Nephron progenitor cell (in vitro differentiated cells): ENCODE measurements at places on chromosomes 2 and 18.

- no peak for DNase-seq
These were observed 20.1 kb downstream of the WDR33 start for GRCh38 chr2:127790694-127791529.

DNA sequence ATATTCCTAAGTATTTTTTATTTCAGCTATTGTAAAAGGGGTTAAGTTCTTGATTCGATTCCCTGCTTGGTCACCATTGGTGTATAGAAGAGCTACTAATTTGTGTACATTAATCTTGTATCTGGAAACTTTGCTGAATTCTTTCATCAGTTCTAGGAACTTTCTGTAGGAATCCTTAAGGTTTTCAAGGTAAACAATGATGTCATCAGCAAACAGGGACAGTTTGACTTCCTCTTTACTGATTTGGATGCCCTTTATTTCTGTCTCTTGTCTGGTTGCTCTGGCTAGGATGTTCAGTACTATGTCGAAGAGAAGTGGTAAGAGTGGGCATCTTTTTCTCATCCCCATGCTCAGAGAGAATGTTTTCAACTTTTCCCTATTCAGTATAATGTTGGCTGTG is 252.7 kb downstream of the NR4A2 start:
- DNase-seq, result no peak

- no peak for DNase-seq
These were observed 38.3 kb downstream of the APLF start for GRCh38 chr2:68505603-68506159.

DNA sequence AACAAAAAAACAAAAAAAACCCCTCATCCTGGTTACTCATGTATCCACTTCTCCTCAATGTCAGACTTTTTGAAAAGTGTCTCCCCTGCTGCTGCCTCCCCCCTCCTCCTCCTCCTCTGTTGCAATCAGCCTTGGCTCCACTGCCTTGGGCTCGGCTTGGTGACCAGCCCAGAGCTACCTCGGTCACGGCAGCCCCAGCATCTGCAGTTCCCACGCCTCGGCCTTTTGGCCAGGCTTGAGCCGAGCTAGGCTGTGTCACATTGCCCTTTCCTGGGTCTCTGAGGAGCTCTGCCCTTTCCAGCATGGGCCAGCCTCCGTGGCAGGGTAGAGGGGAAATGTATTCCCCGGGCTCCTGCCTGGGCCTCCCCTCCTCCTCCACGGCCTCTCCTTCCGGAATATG is 22.7 kb upstream of the INHBB start:
- no peak for DNase-seq

DNA sequence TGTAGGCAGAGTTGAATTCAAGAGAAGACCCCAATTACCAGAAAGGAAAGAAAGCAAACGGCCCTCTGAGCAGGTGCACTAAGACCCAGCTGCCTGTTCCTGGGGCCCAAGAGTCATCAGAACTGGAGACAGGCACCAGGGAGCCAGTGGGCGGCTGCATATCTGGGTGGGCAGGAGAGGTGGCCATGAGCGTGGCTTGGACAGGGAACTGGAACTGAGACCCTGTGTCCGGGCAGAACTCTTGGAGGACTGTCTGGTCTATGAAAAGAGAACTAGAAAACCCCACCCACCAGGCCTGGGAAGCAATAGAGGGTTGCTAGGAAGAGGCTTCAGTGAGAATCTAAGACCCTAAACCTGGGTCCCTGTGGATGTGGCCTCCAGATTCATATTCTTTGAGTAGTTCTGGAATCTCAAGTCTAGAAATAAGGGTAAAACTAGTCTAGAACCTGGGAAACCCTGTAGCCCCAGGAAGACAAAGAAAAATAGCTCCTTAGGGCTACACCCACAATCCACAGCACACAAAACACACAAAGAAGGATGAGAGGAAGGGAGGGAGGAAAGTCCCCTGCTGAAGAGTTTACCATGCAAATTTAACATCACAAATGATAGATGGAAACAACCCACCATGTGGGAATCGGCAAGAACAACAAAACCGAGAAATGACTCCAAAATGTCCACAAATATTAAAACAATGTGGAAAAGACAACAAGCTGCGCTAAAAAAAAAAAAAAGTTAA is 147.0 kb downstream of the HDAC4 start:
- no peak for DNase-seq

DNA sequence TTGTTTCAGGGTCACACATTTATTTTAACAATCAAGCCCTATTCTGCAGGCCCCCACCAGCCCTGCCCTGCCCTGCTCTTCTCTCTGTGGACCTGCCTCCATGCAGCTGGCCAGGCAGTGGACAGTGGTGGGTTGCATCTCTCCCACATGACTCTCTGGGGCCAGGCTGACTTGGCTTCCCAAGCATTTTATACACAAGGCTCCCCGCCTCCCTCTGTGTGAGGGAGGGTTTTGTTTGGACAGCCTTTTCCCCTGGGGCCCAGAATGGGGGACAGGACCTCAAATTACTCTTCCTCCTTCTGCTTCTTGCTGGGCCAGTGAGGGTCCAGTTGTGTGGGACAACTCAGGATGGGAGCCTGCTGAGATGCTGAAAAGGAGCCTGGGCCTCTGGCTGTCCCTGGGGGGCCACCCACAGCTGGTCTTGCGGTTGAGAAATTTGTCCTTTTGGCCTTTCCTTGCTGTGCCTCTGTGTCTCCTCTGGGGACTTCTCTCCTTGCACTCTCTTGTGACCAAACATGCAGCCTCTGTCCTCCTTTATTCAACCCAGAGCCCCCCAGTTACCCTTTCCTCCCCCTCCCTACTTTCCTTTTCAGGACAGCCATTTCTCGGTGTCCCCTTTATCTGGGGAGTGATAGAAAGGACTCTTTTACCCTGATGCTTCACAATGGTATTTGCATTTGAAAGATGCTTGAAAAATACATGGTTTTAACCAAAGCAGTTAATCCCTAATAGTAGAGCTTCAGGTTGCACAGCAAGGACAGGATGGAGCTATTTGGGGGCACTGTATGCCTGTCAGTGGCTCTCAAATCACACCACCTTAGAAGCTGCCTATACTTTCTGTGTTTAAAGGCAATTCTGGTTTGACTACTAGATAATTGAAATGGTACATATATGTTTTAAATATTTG is 151.1 kb downstream of the FHOD3 start:
- DNase-seq, result no peak

DNA sequence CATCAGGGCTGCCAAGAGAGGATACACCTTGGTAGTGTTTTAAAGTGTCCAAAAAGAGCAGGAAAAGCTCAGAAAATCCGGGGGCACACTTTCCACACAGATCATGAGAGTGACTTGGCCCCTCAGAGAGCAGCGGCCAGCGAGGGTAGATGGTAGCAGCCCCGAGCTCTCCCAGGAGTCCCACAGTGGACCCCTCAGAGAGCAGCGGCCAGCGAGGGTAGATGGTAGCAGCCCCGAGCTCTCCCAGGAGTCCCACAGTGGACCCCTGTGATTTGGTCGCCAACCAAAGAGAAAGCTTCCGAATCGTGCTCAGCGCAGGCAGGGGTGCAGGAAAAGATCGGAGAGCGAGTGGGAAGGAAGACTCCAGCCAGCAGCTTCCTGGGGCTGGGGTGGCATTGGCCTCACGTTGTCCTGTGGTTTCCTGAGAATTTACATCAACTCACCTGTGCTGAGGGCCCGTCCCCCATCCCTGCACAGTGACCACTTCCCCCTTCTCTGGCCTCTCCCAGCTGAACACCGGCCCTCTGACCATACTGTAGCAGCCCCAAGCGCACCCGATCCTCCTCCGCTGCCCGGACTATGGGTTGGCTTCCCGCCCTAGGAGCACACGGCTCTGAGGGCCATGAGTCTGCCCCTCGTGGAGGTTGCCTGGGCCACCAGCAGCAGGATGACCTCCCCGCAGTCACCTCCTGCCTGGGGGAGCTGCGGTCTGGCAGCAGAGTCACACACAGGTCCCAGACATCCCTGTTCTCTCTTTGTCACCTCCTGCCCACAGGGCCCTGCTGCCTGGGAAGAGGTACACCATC is 33.7 kb downstream of the MTERF4 start:
- DNase-seq, result no peak
